ENCODE measurements at places on chromosomes 6 and 20.

DNA sequence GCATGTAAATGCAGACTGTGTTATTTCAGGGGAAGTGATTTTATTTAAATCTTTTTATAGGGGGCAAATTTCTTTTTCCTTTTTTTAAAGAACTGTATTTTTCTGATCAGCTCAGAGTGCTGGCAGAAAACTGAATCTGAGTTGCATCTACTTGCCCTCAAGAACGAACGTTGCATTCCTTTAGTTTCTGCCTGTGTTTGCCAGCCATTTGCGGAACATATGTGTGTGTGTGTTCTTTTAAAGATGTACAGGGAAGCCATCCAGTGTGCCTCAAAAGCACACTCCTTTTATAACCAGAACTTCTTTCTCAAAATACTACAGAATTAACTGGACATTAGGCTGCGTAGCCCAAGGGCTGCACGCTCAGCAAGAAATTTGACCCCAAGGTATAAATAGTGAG lies 25.8 kb upstream of the INSM1 start:
- DNase-seq, result no peak

DNA sequence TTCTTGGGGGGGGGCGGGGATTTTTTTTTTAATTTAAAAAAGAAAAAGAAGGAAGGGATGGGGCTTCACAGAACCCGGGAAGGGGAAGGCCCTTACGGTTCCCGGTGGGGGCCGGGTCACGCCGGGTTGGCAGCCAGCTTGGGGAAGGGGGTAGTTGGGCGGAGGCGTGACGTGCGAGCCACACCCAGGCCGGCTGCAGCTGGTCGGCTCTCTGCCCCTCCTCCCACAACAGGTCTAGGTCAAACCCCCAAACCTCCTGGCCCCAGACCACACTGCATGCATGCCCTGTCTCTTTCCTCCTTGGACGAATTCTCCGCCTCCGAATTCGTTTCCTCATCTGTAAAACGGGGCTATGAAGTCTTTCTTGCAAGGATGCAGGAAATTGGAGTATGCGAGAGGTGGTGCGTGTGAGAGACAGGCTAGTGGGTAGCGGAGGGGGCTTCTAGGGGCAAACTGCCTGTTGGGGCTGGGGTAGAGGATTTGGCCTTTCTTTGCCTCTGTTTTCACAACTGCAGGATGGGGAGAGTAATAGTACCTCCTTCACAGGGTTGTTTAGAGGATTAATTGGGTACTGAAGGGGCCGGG lies 828 bp downstream of the HCK start:
- DNase-seq, result no peak

GRCh38 chr6:154614641-154615040 lies 104.2 kb upstream of the CNKSR3 start:
- DNase-seq, result no peak

- no peak for DNase-seq
These were observed 86.5 kb downstream of the CRYBG1 start for GRCh38 chr6:106446983-106447382.

GRCh38 chr20:16947479-16947878 lies 199.3 kb downstream of the OTOR start:
- DNase-seq, result no peak

DNA sequence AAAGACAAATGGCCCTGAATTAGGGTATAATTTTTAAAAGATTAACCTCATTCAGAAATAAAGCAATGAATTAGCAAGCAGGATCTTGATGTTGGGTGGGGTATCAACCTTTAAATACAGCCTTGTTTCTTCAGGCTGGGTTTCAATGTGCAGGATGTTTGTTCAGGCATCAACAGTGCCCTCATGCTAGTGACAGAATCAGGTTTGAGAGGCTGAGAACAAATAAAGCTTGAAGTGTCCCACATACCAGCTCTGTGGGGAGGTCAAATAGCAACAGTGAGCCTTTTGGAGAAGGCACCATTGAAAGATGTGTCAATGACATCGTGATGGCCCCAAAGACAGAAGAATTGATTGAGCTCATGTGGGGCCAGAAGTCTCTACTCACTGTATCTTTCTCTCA lies 68.2 kb downstream of the MTFR2 start:
- no peak for DNase-seq

GRCh38 chr20:51610761-51611624 lies 68.5 kb upstream of the NFATC2 start:
- DNase-seq, result no peak

GRCh38 chr6:167311286-167311685 lies 13.6 kb upstream of the TTLL2 start:
- no peak for DNase-seq

- no peak for DNase-seq
These were observed 66.4 kb downstream of the PKHD1 start for GRCh38 chr6:52020945-52021570.

DNA sequence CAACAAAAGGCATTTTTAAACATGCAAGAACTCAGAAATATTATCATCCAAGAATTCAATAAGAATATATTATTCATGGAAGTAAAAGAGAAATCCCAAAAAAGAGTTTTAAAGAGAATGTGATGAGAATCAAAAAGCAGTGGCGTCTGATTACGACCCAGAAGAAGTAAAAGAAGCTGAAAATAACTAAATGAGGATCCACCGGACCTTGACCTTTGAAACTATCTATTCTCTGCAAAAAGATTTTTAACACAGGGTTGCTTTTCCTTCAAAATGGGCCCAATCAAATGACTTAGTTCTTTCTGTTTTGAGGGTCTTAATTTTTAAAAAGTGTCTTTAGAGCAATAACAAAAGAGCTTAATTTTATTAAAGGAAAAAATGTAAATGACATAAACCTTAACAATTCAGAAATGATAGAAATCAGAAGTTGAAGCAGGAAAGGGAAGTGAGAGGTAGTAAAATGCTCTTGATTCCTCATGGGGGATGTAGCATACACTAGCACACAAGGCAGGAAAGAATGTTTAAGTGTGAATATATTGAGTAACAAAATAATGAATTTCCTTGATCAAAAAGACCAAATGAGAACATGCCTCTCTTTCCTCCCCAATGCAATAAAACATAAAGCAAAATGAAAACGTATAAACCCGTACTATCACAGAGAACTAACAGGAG lies 223.1 kb upstream of the PRDM1 start:
- DNase-seq, result no peak

- no peak for DNase-seq
These were observed 21.9 kb downstream of the SIRPD start for GRCh38 chr20:1535420-1536175.

DNA sequence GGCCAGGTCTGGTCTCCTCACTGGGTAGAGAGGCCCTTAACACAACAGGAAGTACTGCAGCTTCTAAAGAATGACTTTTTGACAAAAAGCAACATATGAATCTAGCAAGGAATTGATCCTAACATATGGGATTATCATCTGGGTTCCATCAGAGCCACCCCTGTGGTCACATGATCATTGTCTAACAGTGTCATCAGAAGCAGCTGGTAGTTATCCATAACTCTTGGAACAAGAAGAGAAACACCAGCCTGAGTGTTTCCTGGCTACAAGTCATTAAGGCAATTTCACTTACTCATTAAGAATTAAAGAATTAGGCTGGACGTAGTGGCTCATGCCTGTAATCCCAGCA lies 219.3 kb upstream of the ARID1B start:
- no peak for DNase-seq

- DNase-seq, result no peak
These were observed 85.5 kb upstream of the C20orf144 start for GRCh38 chr20:33576432-33577125.
